Dorsolateral prefrontal cortex (tissue), 122 donors: ENCODE measurements at places on chromosomes 3 and 15.
A peak's percentile ranks its signal among the peaks of the same experiment; 100 is the strongest.

DNA sequence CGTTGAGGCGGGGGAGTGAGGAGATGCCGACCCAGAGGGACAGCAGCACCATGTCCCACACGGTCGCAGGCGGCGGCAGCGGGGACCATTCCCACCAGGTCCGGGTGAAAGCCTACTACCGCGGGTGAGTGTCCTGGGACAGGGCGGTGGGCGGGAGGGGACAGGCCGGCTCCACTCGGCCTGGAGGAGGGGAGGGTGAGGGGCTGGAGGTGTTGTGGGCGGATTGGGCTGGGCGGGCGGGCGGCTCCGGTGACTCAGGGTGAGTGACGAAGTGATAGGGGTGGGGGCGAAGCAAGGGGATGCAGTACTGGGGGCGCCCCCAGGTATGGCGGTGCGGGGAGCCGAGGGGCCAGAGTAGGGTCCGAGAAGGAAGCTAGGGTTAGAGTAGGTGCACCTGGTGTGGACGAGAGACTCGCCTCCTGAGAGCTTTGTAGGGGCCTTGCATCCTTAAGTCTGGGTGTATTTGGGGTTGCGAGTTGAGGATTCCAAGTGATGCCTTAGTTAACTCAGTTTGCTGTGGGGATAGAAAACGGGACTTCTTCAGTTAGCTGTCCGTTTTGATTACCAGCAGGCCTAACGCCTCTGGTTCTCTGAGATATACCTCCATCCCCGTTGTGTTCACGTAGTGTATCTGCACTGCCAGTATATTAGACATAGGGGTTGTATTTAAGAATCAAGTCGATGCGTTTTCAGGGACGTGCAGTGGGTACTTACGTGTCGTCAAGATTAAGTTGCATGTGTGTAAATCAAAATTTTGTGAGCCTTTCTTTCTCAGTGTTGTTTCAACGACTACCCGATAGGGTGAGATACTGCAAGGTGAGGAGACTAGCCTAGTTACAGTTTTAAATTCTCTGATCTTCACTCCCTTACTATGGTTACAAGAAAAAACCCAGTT, 670 bp downstream of the PRKCI start:
- no peak for DNase-seq

DNA sequence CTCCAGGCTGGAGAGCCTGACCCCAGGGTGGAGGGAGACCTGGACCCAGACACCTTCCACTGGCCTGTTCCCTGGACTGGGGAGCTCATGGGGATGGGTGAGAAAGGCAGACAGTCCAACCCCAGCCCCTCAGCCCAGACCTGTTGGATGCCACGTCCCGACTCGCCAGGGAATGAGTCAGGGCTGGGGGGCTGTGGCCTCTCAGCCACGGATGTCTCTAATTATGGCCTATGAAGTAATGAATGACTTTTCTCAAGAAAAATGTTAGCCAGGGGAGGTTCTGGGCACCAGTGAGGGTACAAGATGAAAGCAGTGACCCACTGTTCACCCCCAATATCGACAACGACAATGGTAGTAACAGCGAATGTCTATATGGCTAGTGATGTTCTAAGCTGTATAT, 107.0 kb upstream of the RPL32 start:
- no peak for DNase-seq

DNA sequence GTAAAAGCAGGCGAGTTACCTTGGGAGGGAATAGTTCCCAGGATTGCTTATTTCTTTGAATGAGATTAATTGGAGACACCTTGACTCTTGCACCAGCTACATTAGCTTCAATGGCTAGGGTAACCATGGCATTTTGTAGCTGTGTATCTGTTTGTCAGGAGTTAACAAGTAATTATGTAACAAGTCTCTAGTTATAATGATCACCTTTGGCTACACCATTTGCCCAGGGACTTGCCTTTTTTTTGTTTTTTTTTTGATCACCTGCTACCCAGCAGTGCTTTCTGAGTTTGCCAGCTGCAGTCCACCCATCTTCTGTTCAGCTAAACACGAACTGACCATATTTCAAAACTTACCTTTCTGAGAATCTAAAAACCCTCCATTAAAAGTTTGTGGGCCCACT, 2.2 kb downstream of the MED12L start:
- no peak for DNase-seq

DNA sequence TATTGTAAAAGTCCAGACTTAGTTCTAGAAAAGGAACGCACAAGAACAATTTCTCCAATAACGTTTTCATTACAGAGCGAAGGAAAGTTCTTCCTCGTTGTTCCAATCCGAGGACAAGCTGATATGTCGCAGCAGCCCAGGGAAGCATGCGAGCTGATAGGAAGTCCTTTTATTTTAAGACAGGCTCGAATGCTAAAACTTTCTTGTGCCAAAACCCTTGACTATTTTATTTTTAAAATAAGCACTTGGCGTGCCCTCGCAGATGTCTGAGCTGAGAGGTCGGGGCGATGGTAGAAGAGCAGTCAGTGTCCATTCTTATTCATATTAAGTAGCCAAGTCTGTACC, 433 bp upstream of the MITF start:
- no peak for DNase-seq

GRCh38 chr15:75597667-75598341, 18.7 kb upstream of the PTPN9 start:
- DNase-seq, result no peak

DNA sequence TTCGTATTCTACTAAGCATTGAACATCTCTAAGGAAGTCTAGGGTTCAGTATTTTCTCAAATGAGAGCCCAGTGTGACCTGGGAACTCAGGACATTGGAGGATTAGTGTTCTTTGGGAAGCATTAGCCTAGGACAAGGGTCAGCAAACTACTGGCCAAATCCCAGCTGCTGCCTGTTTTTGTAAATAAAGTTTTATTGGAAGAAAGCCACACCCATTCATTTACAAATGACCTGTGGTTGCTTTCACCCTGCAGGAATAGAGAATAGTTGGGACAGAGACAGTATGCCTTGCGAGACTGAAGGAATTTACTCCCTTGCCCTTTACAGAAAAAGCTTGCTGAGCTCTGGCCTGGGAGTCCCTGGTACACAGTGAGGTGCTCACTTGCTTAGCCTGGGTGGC, 20.6 kb downstream of the SLC6A11 start:
- DNase-seq, result no peak

- peak; percentile 69 for DNase-seq
These were observed 175.8 kb downstream of the XXYLT1 start for GRCh38 chr3:195095035-195095703.

- no peak for DNase-seq
These were observed 481.5 kb upstream of the RGMA start for GRCh38 chr15:93570527-93570926.

- no peak for DNase-seq
These were observed 270.4 kb upstream of the MDFIC2 start for GRCh38 chr3:70582803-70583202.
